Activated T-helper 1 cell treated with anti-CD3 and anti-CD28 coated beads, Interleukin-2, amount 50 U/mL, for 16 hours (primary cell): ENCODE measurements at places on chromosomes 5 and 9.

- no peak for DNase-seq
These were observed 18.8 kb upstream of the HSD17B3 start for GRCh38 chr9:96320749-96321280.

- no peak for DNase-seq
These were observed 92.9 kb upstream of the NEK6 start for GRCh38 chr9:124164811-124165210.

DNA sequence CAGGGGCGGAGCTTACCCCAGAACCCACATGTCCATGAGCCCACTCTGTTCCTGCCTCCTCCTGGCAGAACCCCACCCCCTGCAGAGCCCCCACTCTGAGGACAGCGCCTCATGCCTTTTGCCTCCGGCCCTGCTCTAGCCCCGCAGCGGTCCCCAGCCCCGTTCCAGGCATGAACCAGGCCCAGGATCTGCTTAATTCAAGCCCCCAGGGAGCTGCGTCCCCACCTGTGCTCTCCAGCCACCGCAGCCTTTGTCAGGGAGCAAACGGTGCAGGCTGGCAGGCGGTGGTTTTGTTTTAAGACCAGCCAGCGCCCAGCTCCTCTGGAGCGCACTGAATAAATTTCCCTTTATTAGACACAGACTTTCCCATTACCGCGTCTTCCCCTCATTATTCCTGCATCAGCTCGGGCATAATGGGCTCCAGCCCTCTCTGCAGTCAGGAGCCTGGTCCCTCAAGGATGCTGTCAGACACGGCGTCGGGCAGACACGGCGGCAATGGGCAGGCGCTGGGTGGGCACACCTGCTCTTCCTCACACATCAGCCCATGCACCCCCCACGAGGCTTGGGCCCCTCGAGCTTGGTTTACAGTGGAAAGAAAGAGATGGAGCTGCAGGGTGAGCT, 137.6 kb downstream of the OLFM1 start:
- DNase-seq = no peak

DNA sequence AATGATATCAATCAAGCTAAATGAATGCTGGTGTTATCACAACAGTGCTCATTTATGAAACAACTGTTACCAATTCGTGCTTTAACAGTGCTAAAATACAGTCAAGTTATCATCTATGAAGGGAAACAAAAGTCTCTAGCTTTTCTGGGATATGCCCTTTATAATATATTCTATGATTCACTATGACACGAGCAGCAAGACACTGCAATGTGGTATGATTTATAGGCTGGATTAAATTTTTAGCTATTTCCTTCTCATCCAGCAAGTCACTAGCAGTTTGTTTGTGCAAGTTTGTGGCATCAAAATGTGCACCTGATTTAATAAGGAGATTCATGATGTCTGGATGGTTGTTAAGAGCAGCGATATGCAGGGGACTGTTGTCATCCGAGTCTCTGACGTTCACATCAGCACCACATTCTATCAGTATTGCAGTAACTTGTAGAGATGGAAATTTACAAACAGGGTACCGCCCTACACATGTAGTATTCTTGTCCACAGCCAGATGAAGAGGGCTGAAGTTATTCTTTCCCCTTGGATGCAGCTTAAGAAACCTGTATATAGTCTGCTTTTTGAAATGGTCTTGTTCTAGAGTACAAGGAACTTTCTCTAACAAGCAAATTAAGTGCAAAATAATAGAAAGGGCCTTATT, 20.3 kb downstream of the FEM1C start:
- DNase-seq = no peak

GRCh38 chr5:44774279-44774880, 34.4 kb upstream of the MRPS30 start:
- no peak for DNase-seq

DNA sequence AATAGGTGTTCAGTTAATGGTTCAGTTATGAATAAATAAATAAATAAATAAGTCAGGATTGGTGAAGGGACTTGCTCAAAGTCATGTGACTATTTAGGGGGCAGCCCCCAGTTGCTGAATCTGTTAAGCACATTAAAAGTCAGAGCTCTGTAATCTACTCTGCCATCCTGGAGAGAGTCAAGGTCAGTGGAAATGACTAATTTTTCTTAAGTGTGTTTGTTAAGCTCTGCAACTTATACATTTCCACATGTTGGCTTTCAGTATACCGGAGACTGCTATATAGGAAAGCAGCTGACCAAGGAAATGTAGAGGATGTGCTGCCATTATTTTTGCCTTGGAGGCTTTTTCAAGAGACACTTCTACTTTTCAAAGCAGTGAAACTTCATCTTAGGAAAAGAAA, 57.9 kb downstream of the KIAA1958 start:
- DNase-seq = no peak

DNA sequence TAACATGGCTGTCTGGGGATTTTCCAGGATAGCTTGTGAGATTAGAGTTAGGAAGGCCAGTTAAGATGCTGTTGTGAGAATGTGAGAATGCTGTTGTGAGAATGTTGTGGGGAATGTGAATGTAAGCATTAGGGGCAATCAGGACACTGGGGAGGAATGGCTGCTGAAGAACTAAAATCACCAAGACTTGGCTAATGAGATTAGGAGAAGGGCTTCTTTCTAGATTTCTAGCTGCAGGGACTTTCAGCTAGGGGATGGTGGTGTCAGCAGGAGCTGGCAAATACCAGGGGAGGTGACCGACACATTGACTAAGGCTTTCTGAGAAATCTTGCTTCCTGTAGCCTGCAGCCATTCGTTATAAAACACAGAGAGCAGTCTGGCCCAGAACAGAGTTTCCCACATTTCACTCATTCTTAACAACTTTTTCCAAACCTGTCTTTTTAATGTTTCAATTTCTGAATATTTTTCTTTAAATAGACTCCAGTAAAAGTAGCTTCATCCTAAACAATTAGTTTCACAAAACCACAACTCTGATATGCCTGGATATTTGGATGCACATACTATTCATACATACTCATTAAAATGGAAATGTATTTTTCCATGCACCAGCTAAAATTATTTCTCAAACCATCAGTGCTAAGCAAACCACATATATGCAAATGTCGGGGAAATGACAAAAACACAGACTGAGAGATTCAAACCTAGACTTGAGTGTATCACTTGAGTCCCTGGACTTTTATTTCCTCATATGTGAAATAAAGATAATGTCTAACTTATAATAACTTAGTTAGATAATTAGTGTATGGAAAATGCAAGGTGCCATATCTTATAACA, 89.3 kb upstream of the TNC start:
- DNase-seq = no peak

DNA sequence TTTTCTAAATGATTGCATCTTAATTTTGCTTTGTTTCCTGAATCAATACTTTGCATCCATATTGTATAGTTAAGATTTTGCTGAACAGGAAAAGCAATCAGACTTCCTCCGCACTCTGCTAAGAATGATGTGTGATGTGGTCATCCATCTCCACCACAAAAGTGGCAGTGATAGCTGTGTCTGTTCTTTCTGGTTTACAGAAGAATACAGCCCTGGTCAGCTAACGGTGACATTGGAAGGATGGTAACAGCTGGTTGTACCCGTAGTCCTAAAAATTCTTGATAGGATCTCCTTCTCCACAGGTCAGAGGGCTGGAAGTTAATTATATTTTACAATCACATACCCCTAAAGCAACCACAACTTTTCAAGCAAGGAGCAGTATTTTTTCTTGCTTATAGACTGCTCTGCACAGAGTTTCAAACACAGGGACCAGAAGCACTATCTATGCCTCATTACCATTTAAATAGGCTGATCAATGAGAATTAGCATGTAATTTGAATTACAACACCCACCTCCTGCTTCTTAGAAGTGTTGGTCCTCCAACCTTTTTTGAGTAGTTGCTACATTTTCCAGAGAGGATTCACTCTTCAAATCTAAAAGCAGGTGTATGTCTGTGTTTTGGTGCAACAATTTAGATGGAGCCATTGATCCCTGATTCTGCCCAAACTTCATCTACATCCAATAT, 1191.9 kb upstream of the NUDT12 start:
- no peak for DNase-seq
